AG04449 (cell line): ENCODE measurements at places on chromosomes 13 and 19.

DNA sequence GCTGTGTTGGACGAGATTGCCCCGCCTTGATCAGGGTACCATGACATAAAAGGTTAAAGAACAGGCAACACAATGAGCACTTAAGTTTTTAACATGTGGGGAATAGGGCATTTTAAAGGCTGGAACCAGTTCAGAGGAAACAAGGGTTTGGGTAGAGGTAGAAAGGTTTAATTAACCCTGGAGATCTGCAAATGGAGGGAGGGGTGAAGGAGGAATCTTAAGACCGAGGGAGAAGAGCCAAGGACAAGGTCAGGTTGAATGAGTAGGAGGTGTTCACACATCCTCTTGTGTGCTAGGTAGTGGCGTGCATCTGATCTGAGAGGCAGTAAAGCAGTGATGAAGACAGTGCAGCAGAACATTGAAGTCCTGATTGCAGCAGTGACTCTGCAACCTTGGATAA is 28.5 kb downstream of the SKA3 start:
- no peak for DNase-seq

DNA sequence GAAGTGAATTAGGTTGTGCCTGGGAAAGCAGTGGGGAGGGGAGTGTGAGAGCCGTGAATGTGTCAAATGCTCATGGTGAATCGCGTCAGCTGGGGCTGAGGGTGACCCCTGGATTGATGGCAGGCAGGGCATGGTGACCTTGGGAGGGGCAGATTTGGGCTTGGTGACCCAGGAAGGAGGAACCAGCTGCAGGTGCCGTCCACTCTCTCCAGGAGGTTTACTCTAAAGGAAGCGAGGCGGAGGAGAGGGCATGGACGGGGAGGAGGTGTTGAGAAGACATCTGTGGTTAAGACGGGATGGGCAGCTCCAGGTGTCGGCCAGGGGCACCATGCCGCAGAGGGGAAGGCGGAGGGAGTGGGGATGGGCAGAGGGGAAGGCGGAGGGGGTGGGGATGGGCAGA is 28.7 kb downstream of the TMEM255B start:
- DNase-seq, result no peak

DNA sequence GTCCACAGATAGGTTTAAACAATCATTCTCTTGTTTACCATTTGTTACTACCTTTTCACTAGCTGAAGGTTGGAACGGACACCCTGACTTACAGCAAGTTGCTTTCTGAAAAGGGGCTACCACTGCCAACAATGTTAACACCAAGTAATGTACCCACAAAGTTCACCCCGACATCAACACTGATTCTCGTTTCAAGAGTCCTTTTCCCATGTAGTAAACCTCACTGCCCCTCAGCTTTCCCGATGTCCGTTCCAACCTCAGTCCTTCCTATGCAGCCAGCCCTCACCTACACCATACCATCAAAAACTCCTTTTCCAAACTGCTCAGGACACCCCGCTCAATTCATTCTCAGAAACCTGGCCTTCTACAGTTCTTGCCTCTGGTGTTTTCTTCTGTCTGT is 29.0 kb downstream of the PEG3 start:
- DNase-seq, result no peak

DNA sequence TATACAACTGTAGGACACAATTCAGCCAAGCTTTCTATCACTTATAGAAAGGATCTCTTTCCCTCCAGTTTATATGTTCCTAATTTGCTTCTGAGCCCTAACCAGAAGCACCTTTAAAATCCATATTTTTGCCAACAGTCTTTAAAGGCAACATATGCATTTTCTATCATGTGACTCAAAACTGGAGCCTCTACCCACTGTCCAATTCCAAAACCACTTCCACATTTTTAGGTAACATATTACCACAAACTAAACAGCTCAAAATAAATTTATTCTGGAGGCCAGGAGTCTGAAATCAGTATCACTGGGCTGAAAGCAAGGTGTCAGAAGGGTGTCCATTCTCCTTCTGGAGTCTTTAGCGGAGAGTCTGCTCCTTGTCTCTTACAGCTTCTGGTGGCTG is 15.9 kb upstream of the EFNB2 start:
- no peak for DNase-seq

DNA sequence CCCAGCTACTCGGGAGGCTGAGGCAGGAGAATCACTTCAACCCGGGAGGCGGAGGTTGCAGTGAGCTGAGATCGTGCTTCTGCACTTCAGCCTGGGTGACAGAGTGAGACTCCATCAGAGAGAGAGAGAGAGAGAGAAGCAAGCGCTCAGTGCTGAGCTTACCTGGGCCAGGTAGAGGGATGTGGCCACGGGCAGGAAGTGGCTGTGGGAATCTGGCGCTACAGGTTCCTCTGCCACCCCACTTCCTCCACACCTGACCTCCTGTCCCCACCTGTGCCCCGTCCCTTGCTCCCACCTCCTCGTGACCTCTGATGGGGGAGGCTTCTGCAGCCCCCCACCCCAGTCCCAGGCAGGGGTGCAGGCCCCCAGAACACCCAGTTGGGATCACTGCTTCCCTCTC is 1.0 kb upstream of the NCCRP1 start:
- no peak for DNase-seq

- DNase-seq, result no peak
Observed at GRCh38 chr13:39306639-39307589, 268.7 kb downstream of the NHLRC3 start.

- no peak for DNase-seq
Observed at GRCh38 chr19:37594982-37595382, 306 bp downstream of the ZNF540 start.

- no peak for DNase-seq
Observed at GRCh38 chr19:33819506-33819879, 22.8 kb downstream of the KCTD15 start.

DNA sequence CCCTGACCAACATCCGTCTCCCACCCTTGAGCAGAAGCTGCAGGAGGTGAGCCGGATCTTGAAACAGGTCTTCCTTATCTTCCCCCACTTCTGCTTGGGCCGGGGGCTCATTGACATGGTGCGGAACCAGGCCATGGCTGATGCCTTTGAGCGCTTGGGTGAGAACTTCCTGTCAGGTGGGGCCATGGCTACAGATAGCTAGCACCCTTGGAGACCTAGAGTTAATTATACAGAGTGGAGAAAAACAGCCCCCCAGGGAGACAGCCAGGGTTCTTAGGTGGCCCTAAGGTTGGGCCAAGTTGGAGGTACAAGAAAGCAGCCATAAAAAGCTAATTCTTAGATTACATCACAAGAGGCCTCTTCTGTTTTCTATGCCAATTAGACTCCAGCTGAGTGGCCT is 8.9 kb upstream of the ARHGAP45 start:
- DNase-seq, result no peak

DNA sequence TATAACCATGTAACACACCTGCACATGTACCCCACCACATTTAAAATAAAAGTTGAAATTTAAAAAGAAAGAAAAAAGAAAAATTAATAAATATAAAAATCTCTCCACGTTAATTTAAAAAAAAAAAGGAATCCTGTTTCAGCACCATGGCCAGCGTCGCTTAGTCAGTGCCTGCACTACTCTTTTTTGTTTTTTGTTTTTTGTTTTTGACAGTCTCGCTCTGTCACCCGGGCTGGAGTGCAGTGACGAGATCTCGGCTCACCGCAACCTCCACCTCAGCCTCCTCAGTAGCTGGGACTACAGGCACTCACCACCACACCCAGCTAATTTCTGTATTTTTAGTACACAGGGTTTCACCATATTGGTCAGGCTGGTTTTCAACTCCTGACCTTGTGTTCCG is 835.9 kb downstream of the UQCRFS1 start:
- no peak for DNase-seq

DNA sequence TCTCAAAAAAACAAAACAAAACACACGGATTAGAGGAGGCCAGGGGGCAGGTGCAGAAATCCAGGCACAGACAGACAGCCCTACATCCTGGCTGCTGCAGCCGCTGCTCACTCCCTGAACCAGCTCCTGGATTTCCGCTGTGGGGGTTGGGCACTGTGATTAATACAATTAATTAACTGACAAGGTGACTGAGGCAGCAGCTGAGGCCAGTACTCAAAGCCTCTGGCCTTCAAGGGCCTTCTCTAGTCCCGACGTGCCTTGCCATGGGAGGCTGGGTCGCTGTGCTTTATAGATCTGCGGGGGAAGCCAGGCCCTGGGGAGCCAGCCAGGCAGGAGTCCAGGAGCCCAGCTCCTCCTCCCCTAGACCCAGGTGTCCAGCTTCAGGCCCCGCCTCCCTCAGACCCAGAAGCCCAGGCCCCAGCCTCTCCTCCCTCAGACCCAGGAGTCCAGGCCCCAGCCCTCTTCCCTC is 4.6 kb downstream of the NECTIN2 start:
- DNase-seq, result no peak

- DNase-seq, result no peak
Observed at GRCh38 chr19:8397271-8397670, 7.1 kb downstream of the RAB11B start.

DNA sequence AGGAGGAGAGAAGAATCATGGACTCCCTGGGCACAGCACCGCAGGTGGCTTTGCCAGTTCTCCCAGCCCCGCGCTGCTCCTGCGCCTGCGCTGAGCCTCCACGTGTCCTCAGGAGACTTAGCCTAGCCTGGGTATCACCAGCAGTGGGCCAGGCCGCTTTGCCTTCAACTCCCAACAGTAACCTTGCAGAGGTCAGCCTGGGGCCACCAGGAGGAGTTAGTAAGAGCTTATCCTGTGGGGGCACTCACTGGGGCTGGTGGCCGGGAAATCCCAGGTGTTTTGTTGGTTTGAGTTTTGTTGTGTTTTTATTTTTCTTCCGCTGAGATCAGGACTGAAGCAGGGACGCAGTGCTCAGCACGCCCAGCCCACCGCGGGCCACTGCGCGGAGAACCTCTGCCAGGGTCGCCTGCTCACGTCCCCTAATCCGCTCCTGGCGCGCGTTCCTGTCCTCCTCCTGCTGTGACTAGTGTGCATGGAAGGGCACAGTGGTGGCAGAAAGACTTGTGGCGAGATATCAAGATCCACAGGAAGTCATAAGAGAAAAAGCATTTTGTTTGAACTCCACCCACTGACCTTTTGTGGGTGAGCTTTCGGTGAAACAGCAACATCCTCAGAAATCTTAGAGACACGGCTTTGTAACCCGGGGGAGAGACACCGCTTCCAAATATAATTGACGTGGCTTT is 207.4 kb upstream of the RFC3 start:
- no peak for DNase-seq

DNA sequence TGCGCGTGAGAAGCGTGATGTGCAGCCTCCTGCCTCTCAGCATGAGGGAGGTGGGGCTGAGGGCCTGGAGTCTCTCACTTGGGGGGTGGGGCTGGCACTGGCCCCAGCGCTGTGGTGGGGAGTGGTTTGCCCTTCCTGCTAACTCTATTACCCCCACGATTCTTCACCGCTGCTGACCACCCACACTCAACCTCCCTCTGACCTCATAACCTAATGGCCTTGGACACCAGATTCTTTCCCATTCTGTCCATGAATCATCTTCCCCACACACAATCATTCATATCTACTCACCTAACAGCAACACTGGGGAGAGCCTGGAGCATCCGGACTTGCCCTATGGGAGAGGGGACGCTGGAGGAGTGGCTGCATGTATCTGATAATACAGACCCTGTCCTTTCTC is 8.7 kb downstream of the CD177 start:
- no peak for DNase-seq

DNA sequence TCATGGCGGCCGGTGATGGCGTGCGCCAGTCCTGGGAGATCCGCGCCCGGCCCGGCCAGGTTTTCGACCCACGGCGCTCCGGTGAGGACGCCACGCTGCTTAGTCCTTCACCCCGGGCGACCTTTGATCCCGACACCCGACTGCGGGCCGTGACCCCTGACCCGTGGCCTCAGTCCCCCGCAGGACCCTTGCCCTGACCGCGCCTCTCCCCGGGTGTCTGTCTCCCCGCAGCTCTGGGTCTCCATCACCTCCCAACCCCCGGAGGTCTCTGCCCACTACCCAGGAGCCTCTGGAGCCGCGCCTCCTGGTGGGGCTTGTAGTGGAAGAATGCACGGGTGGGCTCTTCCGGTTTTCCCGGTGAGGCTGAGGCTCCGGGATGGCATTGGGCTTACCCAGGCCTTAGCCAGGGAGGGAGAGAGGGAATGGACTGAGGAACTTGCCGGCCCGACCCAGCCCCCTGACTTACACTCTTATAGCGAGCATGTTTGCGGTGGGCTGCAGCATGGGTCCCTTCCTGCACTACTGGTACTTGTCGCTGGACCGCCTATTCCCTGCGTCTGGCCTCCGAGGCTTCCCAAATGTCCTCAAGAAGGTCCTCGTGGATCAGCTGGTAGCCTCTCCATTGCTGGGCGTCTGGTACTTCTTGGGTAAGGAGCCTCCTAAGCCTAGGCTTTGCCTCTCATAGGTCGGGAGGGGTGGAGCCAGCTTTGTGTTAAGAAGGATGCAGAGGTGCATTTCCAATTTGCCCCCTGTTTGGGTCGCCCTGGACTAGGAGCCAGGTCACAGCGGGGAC is 566 bp downstream of the MPV17L2 start:
- DNase-seq, result no peak

- no peak for DNase-seq
Observed at GRCh38 chr13:97574926-97575325, 141.0 kb downstream of the RAP2A start.

DNA sequence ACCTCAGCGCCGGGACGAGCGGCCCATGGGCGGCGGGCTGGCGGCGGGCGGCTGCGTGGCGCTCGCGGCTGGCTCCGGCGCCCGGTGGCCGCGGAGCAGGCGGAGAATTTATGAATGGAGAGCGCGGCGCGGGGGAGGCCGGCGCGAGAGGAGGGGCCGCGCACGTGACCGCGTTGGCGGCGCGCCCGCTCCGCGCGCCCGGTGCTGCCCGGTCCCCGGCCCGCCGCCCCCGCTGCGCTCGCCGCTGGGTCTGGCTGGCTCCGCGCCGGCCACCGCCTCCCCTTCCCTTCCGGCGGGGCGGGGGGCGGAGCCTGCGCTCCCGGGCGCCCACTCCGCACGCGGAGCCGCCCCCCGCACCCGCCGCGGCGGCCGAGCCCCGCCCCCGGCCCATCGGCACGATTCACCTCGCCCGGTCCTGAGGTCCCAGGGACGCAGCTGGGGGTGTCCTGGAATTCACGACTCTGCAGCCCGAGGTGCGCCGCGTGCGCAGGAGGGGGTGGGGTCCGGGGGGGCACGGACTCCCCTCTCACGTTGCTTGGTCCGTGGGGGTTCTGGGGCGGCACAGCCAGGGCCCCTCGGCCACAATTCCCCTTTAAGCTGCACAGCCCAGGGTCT is at the start of gene CBARP:
CBARP (minus strand) TSS at position 252 of the 615 bp plus-strand sequence. CDS start 1,905 bp downstream, outside the sequence.
- DNase-seq, result no peak

GRCh38 chr13:40586886-40587565 is 79.4 kb downstream of the FOXO1 start:
- DNase-seq, result no peak

GRCh38 chr19:32469795-32470194 is 64.2 kb downstream of the DPY19L3 start:
- DNase-seq, result no peak

DNA sequence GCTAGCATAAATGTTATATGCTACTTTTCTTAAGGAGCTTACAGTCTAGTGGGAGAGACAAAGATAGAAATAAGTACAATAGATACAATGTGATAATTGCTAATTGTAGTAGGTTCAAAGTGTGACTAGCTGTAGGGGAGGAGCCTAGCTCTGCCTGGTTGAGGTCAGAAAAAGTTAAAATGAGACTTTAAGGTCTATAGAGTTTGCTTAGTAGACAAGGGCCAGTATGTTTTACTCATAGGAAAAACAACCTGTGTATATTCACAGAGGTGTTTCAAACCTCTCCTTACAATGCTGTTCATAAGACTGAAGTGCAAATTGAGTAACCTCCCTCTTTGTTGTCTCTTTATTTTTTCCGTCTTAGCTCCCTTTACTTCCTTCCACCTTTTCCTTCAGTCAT is 56.1 kb downstream of the PDS5B start:
- no peak for DNase-seq

GRCh38 chr13:30398601-30399072 is 23.7 kb upstream of the UBE2L5 start:
- DNase-seq, result no peak

- no peak for DNase-seq
Observed at GRCh38 chr13:94696171-94696570, 16.2 kb downstream of the SOX21 start.
